ENCODE measurements at places on chromosomes 12 and 14.

- no peak for DNase-seq
Measured at GRCh38 chr12:85741046-85741445, 95.2 kb downstream of the RASSF9 start.

DNA sequence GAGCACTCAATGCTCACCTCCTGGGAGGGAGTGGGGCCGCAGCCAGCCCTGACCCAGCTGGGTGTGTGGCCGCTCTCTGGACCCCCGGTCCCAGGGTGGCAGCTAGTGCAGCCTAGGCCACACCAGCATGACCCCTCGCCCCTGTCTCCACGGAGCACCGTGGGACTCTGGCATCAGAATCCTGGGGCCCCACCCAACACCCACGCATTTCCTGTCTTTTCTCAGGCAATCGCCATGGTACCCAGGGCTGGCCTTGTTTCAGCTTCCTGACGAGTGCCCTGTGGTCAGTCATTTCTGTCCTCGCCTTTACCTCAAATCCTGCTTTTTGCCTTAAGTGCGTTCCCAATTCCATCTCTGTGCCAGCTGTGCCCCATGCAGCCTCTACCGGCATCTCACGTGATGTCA, 15.9 kb downstream of the PACS2 start:
- DNase-seq, result no peak

- DNase-seq, result no peak
Measured at GRCh38 chr14:46573498-46573897, 78.1 kb downstream of the RPL10L start.

DNA sequence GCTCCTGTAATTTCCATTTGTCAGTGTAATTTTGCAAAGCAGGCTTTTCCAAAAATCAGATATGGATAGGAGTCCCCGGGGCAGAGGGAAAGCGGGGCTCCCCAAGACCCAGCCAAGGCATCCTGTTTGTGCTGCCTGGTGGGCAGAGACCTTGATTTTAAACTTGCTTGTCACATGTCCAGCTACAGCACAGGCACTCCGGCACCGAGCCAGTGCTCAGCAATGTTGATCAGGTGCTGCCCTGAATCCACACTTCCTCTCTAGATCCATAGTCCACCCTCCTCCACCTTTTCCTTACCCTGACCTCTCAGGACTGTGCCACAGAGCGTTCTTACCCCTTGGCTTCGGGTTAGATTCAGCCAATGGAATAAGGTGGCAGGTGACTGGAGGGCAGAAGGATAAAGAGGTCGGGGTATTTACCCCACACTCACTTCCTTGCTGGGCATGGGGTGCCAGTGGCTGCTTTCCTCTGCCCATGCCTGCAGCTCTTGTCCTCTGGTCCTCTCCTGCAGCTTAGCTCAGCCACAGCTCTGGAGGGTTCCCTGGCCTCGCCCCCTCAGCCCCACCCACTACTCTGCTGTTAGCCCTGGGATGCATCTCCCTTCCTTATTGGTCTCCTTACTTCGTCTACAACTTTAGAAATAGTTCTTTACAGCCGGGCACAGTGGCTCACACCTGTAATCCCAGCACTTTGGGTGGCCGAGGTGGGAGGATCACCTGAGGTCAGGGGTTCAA, 80.1 kb downstream of the IRF2BPL start:
- no peak for DNase-seq

DNA sequence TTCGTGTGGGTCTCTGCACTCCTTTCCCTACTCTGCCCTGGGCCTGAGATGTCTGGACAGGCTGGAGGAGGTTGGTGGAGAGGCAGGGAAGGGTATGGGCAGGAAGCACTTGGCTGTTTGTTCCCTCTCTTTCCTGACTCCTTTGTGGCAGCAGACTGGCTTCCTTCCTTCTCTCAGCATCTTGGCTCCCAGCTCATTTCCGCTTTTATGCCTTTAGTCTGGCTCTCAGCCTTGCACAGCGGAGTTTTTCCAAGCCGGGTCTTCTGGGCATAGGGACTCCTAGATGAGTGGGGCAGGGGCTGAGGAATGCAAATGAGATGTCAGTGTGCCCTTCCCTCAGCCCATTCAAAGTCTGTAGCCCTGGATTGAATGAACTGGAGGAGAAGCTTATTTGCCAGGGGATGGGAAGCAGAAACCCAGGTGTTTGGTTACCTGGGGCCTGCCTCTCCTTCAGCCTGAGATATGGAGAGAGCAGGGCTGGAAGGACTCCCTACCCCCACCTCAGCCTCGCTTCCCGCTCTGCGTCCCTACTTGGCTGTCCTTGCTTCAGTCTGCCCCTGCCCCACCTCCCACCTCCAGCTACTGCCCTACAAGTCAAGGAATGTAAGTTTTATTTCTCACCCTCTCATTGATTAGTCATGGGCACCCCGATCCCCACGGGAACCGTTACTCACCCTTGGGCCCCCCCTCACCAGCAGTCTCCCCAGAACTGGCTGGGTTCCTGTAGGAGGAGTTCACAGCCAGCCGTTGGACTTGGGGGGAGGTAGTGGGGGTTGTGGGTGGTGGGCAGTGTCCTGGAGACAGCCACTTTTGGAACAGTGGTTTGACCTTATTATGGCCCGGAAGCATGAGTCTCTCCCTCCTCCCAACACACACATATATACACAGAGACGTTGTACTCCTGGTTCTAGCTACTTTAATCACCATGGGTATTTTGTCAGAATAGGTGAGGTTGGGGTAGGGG, 9.3 kb upstream of the ITGA5 start:
- DNase-seq, result no peak

- no peak for DNase-seq
Measured at GRCh38 chr12:124608450-124608870, 41.0 kb upstream of the NCOR2 start.

DNA sequence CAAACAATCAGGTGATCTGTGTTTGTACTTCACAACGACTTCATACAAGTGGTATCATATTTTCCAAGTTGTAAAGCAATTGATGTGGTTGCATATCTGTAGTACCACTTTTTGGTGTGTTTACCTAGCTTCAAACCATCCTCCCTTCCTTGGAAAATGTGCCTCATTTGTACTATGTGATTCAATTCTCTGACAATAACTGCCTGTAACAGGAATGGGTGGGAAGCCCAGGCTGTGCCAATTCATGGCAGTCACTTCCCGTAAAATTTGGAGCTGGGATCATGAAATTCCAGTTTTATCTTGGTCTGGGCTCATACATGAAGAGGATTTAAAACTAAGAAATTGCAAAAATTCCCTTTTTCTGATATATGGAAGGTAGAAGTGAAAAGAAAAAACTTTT, 250.1 kb downstream of the DIO2 start:
- no peak for DNase-seq

GRCh38 chr14:53376064-53376463, 222.9 kb upstream of the DDHD1 start:
- DNase-seq, result no peak
